Vagina (tissue), 2 donors: ENCODE measurements at places on chromosomes 4 and X.

DNA sequence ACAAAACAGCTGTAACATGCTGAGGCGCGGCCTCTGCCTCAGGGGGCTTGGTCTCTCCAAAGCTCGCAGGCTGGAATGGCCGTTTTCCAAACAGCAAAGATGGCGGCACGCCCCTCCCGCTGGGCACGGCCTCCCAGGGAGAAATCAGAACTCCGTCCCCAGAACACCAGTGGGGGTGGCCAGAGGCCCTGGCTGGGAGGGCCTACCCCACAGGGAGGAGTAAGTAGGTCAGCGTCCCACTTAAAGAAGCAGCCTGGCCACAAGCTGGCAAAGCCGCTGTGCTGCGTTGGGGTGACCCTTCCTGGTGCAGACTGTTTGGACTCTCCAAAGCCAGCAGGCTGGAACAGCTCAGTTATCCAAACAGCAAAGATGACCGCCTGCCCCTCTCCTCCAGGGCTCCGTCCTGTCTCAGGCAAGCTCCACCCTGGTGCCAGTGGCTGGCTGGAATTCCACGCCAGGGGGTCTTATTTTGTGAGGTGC is 862.8 kb downstream of the TRIML1 start:
- H3K4me3 ChIP-seq = no peak overlapping the region
- H3K36me3 ChIP-seq = no peaks in the 10 kb centered on the region
- H3K4me1 ChIP-seq = no peaks in the 10 kb centered on the region
- no peak overlapping the region for H3K27ac ChIP-seq
- H3K27me3 ChIP-seq = no peaks in the 10 kb centered on the region

DNA sequence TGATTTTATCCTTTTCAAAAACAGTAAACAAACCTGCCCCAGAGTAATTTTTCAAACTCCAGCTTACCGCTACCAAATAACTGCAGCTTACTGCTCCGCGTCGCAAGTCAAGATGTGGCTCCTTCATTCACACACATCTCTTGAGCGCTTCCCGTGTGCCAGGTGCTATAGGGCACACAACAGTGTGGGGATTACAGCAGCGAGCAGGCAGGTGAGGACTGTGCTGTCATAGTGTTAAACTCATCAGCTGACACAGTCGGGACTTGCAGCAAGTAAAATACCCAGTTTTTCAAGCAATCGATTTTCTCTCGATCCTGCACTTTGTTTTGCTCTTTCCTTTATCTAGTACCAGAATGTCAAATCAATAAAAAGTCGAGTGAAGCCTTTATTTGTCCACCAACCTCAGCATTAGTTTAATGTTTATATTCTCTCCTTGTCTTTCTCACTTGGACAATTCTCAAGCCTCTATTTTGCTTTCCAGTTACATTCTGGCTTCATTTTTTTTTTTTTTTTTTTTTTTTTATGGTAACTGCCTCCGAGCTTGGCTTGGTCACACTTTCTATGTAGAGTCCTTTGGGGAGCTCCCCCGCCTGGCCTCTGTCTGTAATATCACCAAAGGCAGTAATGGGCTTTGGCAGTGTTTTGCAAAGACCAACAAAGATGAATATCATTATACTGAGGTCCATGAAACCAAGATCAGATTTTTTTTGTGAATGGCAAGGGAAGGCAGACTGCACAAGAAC is 8.3 kb upstream of the ASB5 start:
- no peak for DNase-seq
- H3K27ac ChIP-seq = no peak overlapping the region
- no peaks in the 10 kb centered on the region for H3K36me3 ChIP-seq
- H3K4me3 ChIP-seq = no peak overlapping the region
- H3K27me3 ChIP-seq = no peaks in the 10 kb centered on the region

GRCh38 chrX:46628460-46629371 is 55.2 kb downstream of the CHST7 start:
- H3K4me1 ChIP-seq = peaks cover 5% of the 10 kb centered on the region
- DNase-seq = no peak
- H3K27me3 ChIP-seq = no peaks in the 10 kb centered on the region
- peak overlapping the region; percentile 34 for H3K27ac ChIP-seq
- H3K36me3 ChIP-seq = no peaks in the 10 kb centered on the region
- no peak overlapping the region for H3K4me3 ChIP-seq

- H3K27me3 ChIP-seq = no peaks in the 10 kb centered on the region
- no peak for DNase-seq
- H3K4me3 ChIP-seq = no peak overlapping the region
Measured at GRCh38 chrX:153984351-153985178, 12.0 kb downstream of the TMEM187 start.

DNA sequence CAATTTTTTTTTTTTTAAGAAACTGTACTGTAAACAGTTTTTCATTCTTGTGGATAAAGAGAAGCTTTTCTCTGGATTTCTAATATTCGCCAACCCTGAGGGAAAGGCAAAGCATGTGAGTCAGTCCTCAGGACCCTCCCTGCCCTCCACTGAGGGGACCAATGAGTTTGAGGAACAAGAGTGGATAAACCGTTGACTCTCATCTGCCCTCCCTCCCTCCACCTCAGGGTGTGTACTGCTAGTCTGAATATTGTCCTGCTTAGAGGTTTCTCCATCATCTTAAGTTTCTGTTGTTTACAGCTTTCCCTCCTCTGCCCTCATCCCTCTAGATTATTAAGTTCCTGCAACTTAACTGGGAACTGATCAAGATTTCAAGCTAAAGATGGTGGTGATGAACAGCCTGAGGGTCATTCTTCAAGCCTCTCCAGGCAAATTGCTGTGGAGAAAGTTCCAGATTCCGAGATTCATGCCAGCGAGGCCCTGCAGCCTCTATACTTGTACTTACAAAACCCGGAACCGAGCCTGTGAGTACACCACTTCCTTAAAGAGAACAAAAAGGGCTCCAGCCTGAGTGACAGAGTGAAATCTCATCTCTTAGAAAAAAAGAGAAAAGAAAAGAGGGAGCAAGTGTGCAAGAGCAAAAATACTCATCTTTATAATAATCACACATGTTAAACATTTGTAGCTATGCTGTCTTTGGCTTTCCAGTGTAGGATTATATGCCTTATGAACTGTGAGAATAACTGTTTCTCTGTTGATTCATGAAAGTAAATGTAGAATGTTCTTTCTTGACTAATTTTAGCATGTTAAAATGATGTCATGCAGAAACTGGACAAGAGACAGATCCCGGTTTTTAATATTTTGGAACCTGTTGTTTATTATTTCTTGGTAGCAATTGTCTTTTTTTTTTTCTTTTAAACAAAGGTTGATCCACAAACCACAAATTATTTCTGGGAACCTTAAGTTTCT is 11.9 kb downstream of the CA5B start:
- no peaks in the 10 kb centered on the region for H3K36me3 ChIP-seq
- no peak for DNase-seq
- peaks cover 37% of the 10 kb centered on the region for H3K4me1 ChIP-seq
- no peak overlapping the region for H3K4me3 ChIP-seq

DNA sequence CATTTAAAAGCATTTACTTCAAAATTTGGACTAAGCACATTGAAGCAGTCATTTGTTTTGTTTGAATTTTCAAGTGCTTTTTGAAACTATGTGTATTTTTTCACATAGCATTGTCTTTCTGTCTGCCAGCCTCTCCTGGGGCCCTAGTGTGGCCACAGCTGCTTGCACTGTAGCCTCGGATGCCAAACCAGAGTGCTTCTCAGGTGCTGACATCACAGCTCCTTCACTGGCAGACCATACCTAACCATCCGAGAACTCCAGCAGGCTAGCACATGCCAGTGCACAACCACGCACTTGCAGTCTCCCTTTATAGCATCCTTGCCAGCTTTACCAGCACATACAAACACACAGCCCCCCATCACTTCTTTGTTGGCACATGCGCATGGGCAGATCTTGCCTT is 1019.7 kb downstream of the STPG2 start:
- H3K4me3 ChIP-seq = no peak overlapping the region
- H3K36me3 ChIP-seq = no peaks in the 10 kb centered on the region
- H3K27me3 ChIP-seq = no peaks in the 10 kb centered on the region
- H3K4me1 ChIP-seq = no peaks in the 10 kb centered on the region
- no peak overlapping the region for H3K27ac ChIP-seq

DNA sequence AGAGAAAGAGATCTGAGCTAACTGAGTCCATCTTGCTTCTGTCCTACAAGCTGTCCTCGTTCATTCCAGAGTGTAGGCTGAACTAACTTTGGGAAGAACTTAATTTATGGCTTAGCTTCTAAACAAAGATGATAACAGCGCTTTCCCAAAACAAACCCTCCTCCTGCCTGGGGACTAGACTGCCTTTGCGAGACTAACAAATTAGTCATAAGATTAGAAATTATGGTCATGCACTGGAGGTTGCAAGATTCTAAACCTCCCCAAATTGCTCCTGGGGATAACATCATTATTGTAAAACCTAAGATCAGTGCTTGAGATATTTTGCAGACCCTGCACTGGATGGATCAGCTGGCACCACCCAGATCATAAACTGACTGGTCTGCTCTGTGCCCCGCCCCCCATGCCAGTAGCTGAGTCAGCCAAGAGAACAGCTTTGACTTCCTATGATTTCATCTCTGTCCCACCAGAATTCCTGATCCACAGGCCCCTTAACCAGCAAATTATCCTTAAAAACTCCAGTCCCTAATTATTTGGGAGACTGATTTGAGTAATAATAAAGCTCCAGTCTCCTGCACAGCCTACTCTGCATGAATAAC is 883.3 kb downstream of the TRIML1 start:
- no peaks in the 10 kb centered on the region for H3K36me3 ChIP-seq
- no peak for DNase-seq
- H3K4me1 ChIP-seq = peaks cover 4% of the 10 kb centered on the region

DNA sequence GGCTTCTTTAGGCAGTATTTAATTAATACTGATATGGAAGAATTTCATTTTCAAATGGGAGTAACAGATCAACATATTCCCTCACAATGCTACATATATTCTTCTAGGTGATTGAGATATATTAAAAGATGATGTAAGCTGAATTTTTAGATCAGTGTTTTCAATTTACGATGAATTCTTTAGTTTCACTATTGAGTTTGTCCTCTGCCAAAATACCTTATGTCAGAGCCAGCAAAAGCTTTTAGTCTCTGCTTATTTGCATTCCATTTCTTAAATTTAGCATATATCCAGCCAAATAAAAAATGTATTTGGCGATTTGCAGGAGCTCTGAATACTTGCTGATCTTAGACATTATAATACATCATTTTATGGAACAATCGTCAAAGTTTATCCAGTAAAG is 144.3 kb downstream of the MOSPD2 start:
- no peaks in the 10 kb centered on the region for H3K36me3 ChIP-seq
- no peak for DNase-seq
- no peak overlapping the region for H3K27ac ChIP-seq
- H3K4me1 ChIP-seq = no peaks in the 10 kb centered on the region

DNA sequence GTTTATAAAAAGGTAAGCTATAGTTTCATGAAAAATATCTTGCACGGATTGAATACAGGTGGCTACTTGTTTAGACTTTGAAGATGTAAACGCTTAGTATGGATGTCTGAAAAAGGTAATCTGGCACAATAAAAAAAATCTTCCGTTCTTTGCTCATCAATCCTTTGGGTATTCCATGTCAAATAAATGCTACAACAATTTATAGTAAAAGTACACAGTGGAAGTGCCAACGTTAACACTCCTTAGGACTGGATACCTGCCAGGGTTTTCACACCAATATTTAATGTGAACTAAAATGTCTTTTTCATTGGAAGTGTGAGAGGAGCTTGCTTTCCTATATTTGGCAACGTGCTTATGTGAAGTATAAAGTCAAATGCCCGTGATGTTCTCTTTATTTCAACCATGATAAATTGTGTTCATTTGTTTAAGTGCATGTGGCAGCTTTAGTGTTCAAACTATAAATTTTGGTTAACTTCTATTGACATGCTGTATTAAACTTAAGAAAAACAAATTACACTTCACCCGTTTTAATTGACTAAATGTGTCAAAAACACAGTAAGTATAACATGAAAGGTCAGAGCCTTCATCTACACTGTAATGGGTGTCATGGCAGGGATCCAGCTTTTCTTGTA is 121.7 kb upstream of the HAND2 start:
- H3K27me3 ChIP-seq = no peaks in the 10 kb centered on the region
- no peaks in the 10 kb centered on the region for H3K4me1 ChIP-seq
- no peak overlapping the region for H3K4me3 ChIP-seq
- H3K36me3 ChIP-seq = no peaks in the 10 kb centered on the region
- H3K27ac ChIP-seq = no peak overlapping the region
- no peak for DNase-seq

DNA sequence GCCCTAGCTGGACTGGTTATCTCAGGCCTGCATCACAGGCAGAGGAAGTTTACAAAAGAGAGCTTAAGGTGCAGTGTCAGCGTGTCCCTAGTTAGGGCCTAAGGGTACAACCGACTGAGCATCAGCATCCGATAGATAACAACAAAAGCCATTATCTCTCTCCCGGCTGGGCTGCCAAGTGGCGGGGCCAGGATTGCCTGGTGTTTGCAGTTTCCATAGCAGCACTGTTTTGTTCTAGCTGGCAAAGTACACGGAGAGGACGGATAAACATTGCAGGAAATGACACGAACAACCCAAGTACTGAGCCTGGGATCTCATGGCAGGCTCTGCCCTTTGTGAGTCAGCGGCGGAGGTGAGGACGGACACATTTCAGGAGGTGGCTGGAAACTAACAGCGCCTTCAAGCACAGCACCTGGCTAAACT is 104.7 kb upstream of the NOCT start:
- peak; percentile 91 for DNase-seq
- no peaks in the 10 kb centered on the region for H3K36me3 ChIP-seq
- H3K4me3 ChIP-seq = no peak overlapping the region
- H3K4me1 ChIP-seq = peaks cover 17% of the 10 kb centered on the region

DNA sequence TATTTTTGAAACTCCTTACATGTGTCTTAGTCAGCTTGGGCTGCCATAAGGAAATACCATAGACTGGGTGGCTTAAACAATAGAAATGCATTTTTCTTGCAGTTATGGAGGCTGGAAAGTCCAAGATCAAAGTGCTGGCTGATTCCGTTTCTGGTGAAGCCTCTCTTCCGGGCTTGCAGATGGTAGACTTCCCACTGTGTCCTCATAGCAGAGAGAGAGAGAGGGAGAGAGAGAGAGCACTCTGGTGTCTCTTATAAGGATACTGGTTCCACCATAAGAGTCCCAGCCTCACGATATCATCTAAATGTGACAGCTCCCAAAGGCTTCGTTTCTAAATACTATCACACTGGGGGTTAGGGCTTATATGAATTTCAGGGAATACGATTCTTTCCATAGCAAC is 39.7 kb downstream of the ENPEP start:
- H3K36me3 ChIP-seq = no peaks in the 10 kb centered on the region
- no peak for DNase-seq
- H3K27me3 ChIP-seq = no peaks in the 10 kb centered on the region

DNA sequence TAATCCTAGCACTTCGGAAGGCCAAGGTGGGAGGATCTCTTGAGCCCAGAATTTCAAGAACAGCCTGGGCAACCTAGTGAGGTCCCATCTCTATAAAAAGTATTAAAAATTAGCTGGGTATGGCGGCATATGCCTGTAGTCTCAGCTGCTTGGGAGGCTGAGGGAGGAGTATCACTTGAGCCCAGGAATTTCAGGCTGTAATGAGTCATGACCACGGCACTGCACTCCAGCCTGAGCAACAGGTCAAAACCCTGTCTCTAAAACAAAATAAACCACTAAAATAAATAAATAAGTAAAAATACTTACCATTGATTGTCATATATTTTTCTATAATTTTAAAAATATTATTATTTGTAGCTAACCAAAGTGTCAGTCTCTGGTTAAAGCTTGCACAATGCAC is 315.6 kb upstream of the SMIM31 start:
- H3K27me3 ChIP-seq = no peaks in the 10 kb centered on the region
- H3K27ac ChIP-seq = no peak overlapping the region
- no peaks in the 10 kb centered on the region for H3K36me3 ChIP-seq
